ENCODE measurements at places on chromosomes 12 and 14.

- no peaks in the 10 kb centered on the region for H3K27me3 ChIP-seq
- H3K27ac ChIP-seq, result no peak overlapping the region
- H3K4me1 ChIP-seq, result no peaks in the 10 kb centered on the region
- DNase-seq, result no peak
Observed at GRCh38 chr12:75848431-75848925, 183.1 kb downstream of the PHLDA1 start.

GRCh38 chr12:113464852-113465719 lies 6.6 kb downstream of the LHX5 start:
- DNase-seq, result peak; percentile 53
- H3K4me1 ChIP-seq, result no peaks in the 10 kb centered on the region
- peaks cover 76% of the 10 kb centered on the region for H3K27me3 ChIP-seq
- peaks cover 2% of the 10 kb centered on the region for H3K36me3 ChIP-seq
- peak overlapping the region; percentile 52 for H3K4me3 ChIP-seq

DNA sequence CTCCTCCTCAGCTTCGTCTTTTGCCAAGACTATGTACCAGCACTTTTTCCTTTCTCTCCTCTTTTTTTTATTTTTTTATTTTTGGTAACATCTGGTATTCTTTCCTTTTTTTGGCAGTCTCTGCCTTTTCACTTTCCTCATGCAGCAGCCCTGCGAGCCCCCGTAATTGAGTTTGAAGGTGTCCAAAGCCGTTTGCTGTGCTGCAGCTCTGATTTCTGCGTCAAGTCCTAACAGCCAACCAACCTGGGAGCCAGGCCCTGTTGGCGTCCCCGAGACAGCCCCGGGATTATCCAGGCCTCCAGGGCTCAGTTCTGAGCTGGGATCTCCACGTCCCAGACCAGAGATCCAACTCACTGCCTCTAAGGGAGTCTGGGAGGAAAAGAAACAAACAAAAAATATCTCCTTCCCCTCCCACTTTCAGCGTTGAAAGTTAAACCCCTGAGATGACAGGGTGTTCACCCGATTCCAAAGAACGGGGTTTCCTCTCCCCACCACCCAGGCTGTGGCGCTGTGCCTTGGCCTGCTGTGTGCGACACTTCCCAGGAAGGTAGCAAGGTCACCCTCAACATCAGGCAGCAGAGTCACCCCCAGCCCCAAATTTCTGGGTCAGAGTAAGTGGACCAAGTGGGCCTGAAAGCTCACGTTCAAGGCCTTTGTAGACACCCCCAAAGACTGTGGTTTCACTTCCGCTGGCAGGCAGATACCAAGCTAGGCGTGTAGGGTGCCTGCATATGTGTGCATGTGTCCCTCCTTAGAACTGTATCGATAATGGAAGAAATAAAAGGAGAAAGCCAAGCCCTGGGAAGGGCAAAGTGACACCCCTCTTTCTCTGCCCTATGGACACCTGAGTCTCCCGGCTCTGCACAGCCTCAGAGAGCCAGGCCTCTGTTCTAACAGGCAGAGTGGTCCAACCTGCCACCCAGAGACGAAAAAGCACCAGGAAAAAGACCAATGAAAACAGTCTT lies 11.1 kb downstream of the BCL11B start:
- H3K4me1 ChIP-seq, result peaks cover 20% of the 10 kb centered on the region
- DNase-seq, result no peak

DNA sequence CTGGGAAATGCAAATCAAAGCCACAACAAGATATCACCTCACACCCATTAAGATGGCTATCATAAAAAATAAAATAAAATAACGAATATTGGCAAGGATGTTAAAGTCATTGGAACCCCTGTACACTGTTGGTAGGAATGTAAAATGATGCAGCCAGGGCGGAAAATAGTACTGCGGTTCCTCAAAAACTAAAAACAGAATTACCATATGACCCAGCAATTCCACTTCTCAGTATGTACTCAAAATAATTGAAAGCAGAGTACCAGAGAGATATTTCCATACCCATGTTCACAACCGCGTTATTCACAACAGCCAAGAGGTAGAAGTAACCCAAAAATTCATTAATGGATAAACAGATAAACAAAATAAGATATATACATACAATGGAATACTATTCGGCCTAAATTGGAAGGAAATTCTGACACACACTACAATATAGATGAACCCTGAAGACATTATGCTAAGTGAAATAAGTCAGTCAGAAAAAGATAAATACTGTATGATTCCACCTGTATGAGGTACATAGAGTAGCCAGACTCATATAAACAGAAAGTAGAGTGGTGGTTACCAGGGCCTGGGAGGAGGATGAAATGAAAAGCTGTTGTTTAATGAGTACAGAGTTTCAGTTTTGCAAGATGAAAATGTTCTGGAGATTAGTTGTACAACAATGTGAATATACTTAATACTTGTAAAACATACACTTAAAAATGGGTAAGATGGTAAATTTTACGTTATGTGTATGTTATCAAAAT lies 84.6 kb downstream of the TXNDC16 start:
- no peaks in the 10 kb centered on the region for H3K27me3 ChIP-seq
- H3K4me3 ChIP-seq, result no peak overlapping the region
- DNase-seq, result no peak
- H3K4me1 ChIP-seq, result no peaks in the 10 kb centered on the region
- H3K36me3 ChIP-seq, result peaks cover 8% of the 10 kb centered on the region
- no peak overlapping the region for H3K27ac ChIP-seq

DNA sequence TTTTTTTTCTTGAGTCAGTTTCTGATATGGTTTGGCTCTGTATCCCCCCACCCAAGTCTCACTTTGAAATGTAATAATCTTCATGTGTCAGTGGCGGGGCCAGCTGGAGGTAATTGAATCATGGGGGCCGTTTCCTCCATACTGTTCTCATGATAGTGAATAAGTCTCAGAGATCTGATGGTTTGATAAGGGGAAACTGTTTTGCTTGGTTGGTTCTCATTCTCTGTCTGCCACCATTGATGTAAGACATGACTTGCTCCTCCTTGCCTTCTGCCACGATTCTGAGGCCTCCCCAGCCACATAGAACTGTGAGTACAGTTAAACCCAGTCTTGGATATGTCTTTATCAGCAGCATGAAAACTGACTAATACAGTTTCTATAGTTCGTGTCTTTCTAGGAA lies 42.9 kb downstream of the WNK1 start:
- H3K36me3 ChIP-seq, result no peaks in the 10 kb centered on the region
- no peak overlapping the region for H3K4me3 ChIP-seq
- no peak overlapping the region for H3K27ac ChIP-seq
- H3K4me1 ChIP-seq, result peaks cover 3% of the 10 kb centered on the region
- H3K27me3 ChIP-seq, result no peaks in the 10 kb centered on the region

GRCh38 chr12:68081561-68081960 lies 78.0 kb downstream of the IFNG start:
- H3K27me3 ChIP-seq, result no peaks in the 10 kb centered on the region
- no peak overlapping the region for H3K4me3 ChIP-seq
- no peak overlapping the region for H3K27ac ChIP-seq
- peaks cover 4% of the 10 kb centered on the region for H3K4me1 ChIP-seq
- H3K36me3 ChIP-seq, result peaks cover 17% of the 10 kb centered on the region

- H3K4me3 ChIP-seq, result no peak overlapping the region
- no peaks in the 10 kb centered on the region for H3K4me1 ChIP-seq
- H3K27ac ChIP-seq, result no peak overlapping the region
Observed at GRCh38 chr12:57029457-57029856, 13.1 kb upstream of the TAC3 start.

- no peaks in the 10 kb centered on the region for H3K4me1 ChIP-seq
- H3K4me3 ChIP-seq, result no peak overlapping the region
- peaks cover 13% of the 10 kb centered on the region for H3K36me3 ChIP-seq
- H3K27ac ChIP-seq, result no peak overlapping the region
- DNase-seq, result no peak
Observed at GRCh38 chr14:52776816-52777215, 14.6 kb downstream of the GNPNAT1 start.

DNA sequence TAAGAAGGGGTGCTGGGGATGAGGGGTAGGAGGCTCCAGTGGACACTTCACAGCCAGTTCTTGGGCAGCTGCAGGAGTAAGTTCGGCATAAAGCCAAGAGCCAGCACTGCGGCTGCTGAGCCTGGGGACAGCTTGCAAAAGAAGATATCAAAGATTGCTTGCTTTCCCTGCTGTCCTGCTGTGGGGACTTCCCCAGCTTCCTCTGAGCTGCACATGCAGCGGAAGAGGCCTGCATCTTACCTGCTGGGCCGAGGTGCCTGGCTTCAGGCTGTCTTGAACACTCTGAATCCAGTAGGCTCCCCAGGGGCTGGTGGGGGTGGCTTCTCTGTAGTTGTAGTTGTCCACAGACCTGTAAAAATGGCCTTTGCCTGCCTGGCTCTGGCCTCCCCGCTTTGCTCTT lies 1.3 kb downstream of the CHGA start:
- H3K4me3 ChIP-seq, result peak overlapping the region; percentile 79
- H3K27me3 ChIP-seq, result no peaks in the 10 kb centered on the region
- no peaks in the 10 kb centered on the region for H3K36me3 ChIP-seq
- no peak overlapping the region for H3K27ac ChIP-seq

- no peak overlapping the region for H3K27ac ChIP-seq
- H3K36me3 ChIP-seq, result no peaks in the 10 kb centered on the region
- no peaks in the 10 kb centered on the region for H3K4me1 ChIP-seq
- no peak for DNase-seq
Observed at GRCh38 chr12:92759634-92760268, 57.0 kb downstream of the PLEKHG7 start.

- no peak overlapping the region for H3K27ac ChIP-seq
- DNase-seq, result no peak
- H3K36me3 ChIP-seq, result peaks cover 11% of the 10 kb centered on the region
- no peaks in the 10 kb centered on the region for H3K4me1 ChIP-seq
- H3K4me3 ChIP-seq, result no peak overlapping the region
Observed at GRCh38 chr12:100688451-100688864, 106.1 kb upstream of the ANO4 start.

DNA sequence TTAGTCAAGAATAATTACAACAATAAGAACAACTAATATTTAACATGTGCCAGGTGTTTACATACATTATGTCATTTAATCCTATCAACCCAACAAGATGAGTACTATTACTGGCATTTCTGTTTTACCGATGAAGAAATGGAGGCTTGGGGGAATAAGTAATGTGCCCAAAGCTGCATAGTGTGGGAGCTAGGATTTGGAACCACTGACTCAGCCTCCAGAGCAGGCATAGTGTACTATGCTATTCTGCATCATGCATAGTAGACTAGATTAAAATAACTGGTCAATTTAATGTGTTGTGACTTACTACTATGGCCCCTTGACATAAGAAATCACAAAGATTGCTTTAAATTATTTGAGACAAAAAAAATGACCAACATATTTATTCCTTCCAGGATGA lies 9.5 kb downstream of the GPR19 start:
- DNase-seq, result no peak
- H3K27me3 ChIP-seq, result no peaks in the 10 kb centered on the region
- H3K27ac ChIP-seq, result no peak overlapping the region
- H3K4me3 ChIP-seq, result no peak overlapping the region
- H3K4me1 ChIP-seq, result no peaks in the 10 kb centered on the region

DNA sequence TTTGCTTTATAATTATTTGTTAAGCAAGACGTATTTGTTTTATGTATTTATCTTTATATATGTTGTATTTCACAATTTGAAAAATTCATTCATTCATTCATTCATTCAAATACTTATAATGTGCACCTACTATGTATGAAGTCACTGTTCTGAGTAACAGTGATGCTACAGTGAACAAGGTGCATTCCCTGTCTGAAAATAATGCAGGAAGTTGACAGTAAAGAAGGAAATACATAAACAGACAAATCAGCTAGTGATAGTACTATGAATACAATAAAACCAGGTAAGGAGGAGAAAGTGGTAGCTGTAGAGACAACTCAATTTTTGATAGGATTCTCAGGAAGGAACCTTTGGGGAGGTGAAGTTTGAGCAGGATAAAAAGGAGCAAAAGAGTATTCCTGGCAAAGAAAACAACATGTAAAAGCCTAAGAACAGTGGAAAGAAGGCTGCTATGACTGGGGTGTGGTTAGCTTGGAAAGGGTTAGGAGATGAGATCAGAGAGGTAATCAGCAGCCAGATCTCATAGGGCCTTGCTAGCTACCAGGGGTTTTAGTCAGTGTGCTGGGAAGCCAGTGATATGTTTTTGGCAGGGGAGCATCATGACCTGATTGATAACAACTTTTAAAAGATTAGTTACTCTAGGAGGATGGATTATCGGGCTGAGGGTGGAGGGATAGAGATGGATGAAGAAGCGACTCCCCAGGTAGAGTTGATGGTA lies 17.4 kb downstream of the BICDL1 start:
- no peak overlapping the region for H3K4me3 ChIP-seq
- H3K36me3 ChIP-seq, result peaks cover 11% of the 10 kb centered on the region
- no peak for DNase-seq
- no peaks in the 10 kb centered on the region for H3K4me1 ChIP-seq
- no peak overlapping the region for H3K27ac ChIP-seq
- no peaks in the 10 kb centered on the region for H3K27me3 ChIP-seq

DNA sequence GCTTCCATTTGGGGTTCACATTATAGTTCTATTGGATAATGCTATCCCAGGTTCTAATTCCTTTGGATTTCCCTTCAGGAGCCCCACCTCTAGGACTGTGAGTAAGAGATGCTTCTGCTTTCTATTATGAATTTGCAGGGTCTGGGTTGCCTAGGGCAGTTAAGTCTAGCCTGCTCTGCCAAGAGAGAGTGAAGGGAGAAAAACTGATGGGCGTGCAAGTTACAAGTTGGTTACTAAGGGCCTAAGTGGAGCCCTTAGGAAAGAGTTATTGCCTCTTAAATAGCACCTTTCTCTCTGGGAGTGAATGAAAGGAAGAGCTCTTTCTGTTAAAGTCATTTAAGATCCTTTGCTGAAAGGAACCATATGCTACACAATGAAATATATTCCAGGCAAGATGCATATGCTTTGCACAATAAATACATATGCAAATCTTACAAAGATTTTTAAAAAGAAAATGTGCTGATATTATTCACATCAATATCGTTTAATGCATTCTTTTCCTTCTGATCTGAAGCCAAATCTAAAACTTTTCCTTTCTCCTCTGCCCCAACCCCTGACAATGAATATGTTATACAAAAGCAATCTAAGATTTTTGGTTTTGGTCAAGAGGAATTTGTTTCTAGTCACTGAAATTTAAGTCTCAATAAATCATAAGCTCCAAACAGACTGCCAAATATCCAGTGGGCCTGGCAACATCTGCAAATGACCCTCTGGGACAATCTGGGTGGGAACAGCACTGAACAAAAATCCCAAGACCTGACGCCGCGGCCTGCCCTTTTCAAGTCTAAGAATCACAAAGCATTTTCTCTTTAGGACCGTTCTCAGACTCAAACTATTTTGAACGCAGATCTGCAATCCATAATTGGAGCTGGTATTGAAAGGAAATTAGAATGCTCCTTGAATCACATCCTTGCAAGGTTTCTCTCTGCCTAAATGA lies 586.7 kb downstream of the ETNK1 start:
- no peaks in the 10 kb centered on the region for H3K27me3 ChIP-seq
- no peak overlapping the region for H3K4me3 ChIP-seq
- H3K27ac ChIP-seq, result no peak overlapping the region
- H3K36me3 ChIP-seq, result peaks cover 13% of the 10 kb centered on the region

- H3K27me3 ChIP-seq, result no peaks in the 10 kb centered on the region
- H3K4me1 ChIP-seq, result no peaks in the 10 kb centered on the region
- H3K27ac ChIP-seq, result no peak overlapping the region
- DNase-seq, result no peak
- no peaks in the 10 kb centered on the region for H3K36me3 ChIP-seq
Observed at GRCh38 chr14:70097576-70098249, 91.0 kb downstream of the SLC8A3 start.
